OCI-LY7 (cell line): ENCODE measurements at places on chromosomes 12 and 14. TPM values are rescaled to one million over a fixed set of nuclear protein-coding genes. Genes with fewer than 3 reads are reported as not detected.

The POTEG gene
- total RNA-seq = 2.0 and 2.8 TPM in 2 replicates

The KLHDC1 gene
- 0.37 TPM in 1 of 2 replicates, not detected in the other for total RNA-seq

The DCN gene
- total RNA-seq = not detected in 2 replicates

The NFATC4 gene
- 96.6 and 130 TPM in 2 replicates for total RNA-seq

The ARHGAP9 gene
- total RNA-seq = 105 and 111 TPM in 2 replicates

The TPH2 gene
- not detected in 2 replicates for total RNA-seq

The MYO1H gene
- 0.11 and 0.59 TPM in 2 replicates for total RNA-seq

The AKAP5 gene
- total RNA-seq = 0.57 TPM in 2 replicates

- peak; percentile 90 for DNase-seq
These were observed 1319.1 kb downstream of the TMEM121 start for GRCh38 chr14:106845286-106846087.

- DNase-seq = no peak
These were observed 451.8 kb upstream of the TBX3 start for GRCh38 chr12:115135800-115136211.

DNA sequence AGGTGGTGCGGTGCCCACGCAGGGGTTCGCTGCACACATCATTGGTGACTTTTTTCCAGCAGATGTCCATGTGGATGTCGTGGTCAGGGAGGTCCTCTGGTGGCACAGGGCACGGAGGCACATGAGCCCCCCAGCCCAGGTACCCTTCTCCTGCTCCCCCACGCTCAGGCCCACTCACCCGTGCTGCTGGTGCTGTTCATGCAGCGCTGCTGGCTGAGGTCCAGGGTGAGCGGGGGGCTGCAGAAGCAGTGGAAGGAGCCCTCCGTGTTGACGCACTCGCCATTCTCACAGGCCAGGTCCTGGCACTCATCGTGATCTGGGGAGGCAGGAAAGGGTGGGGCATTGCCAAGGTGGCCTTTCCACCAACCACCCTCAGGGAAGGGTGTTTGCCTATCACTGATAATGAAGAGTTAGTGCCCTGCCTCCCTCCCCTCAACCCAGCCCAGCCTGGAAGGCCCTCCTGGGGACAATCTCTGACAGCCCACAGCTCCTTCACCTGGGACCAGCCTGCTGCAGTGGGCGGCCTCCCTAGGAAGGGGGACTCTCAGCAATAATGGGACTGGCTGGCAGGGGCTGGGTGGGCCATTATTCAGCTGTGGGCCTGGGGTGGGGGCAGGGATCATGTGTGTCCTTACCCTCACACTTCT is 9.8 kb downstream of the ISCA2 start:
- DNase-seq = no peak

DNA sequence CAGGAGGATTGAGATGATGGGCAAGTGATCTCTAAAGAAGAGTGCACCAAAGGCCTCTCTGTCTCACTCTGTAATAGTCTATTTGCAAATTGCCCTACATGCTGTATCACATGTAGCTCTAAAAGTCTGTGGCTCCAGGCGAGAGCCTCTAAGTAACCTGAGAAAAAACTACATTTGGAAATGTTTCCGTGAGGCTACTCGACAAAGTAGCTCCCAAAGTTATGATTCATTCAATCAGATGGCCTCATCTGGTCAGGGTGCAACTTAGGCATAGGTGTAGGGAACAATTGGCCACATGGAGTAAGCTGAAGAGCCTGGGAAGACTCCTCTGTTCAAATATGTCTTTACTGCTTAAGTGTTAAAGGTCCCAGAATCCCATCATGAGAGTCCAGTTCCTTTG is 155.4 kb upstream of the PLEKHG7 start:
- no peak for DNase-seq

GRCh38 chr12:30357766-30358490 is 337.7 kb downstream of the IPO8 start:
- no peak for DNase-seq

GRCh38 chr12:27143256-27144069 is 61.1 kb upstream of the C12orf71 start:
- DNase-seq = no peak

- DNase-seq = peak; percentile 55
These were observed 165.4 kb downstream of the DERA start for GRCh38 chr12:16076557-16076956.

- DNase-seq = no peak
These were observed 3.5 kb upstream of the SEL1L start for GRCh38 chr14:81537193-81537592.

DNA sequence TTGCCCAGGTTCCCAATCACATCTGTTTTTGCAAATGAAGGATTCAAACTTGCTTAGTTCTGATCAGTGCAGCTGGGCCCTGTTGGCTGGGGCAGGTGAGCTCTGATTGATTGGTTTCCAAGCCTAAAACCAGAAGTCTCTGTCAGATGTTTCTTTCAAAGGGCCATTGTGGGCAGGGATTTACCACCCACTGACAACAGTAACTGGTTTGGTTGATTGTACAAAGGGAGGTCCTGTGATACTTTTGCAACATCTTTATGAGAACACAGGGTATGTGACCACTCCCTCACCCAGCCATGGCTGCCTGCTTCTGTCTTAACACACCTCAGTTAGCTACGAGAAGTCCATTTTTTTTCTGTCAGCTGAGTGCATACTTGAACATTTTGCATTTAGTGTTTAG is 184.1 kb downstream of the FLRT2 start:
- no peak for DNase-seq

DNA sequence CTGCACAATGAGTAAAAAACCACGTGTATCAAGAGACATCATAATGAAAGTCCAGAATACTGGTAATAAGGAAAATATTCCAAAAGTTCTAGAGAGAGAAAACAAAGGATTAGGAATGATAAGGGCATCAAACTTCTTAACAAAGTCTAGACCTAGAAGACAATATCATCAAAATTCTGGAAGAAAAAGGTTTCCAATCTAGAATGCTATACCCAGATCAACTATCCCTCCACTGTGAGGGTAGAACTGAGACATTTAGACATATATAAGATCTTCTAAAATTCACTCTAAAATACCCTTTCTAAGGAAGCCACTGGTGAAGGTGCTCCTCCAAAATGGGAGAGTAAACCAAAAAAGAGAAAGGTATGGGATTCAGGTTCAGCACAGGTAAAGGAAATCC is 2.9 kb downstream of the C1RL start:
- DNase-seq = no peak

- no peak for DNase-seq
These were observed 367.3 kb upstream of the KITLG start for GRCh38 chr12:88947486-88948043.

DNA sequence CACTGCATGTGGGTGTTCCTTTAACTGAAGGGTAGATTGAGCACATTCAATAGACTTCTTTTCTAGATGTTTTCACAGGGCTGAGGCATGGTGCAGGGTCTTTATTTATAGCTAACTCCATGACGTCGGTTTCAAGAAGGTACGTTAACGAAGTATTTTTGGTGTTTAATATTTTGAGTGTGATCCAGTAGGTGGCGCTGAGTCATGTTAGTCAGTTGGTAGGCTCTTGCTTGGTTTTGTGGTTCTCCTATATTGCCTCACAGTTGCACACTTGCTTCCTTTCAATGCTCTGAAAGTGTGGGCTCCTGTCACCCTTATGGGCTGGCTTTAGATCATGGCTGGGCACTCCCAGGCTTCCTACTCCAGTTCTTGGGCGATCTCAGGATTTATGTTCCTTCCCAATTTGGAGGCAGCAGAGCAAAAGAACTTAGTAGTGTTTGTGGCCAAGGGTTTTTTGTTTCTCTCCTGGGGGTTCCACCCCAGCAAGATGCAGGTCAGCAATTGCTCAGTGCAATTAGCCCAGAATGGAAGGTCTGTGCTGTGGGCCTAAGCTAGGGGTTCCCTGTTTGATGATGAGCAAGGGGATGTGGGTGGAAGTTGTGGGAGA is 471.6 kb upstream of the FOXG1 start:
- DNase-seq = no peak

- DNase-seq = peak; percentile 66
These were observed 329.7 kb downstream of the TMEM121 start for GRCh38 chr14:105855893-105856675.

GRCh38 chr12:116048879-116049278 is 228.6 kb downstream of the MED13L start:
- no peak for DNase-seq

DNA sequence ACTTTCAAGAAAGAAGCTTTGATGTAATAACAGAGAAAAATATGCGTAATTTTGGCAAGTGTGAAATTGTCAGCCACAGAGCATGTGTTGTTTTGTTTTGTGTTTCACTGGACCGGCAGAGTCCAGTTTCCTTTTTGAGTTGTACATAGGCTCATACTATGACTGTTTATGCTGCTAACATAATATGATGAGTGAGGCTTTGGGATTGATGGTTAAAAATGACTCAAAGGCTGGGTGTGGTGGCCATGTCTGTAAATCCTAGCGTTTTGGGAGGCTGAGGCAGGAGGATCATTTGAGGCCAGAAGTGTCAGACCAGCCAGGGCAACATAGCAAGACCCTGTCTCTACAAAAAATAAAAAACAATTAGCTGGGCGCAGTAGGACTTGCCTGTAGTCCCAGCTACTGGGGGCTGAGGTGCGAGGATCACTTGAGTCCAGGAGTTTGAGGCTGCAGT is 487.9 kb downstream of the PCNX1 start:
- DNase-seq = no peak

DNA sequence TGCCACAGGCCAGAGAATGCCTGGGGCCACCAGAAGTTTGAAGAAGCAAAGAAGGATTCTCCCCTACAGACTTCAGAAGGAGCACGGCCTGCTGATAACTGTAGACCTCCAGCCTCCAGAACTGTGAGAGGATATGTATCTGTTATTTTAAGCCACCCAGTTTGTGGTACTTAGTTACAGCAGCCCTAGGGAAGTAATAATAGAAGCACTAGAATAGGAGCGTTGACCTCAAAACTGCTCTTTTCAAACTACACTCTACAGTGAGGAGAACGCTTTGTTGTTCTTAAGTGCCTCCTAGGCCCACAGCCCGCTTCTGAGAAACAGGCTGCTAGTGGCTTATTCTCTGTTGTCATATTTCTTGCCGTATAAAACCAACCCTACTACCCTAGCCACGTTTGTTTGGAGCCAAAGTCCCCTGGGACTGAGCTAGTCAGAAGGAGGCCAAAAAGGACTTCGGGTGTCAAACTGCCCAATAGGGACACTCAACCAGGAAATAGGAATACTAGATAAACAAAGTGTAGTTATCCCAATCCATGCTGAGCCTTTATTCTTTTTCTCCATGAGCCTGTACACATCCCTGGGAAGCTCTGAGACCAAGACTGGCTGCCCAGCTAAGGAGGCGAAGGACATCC is 38.5 kb upstream of the FRS2 start:
- no peak for DNase-seq

DNA sequence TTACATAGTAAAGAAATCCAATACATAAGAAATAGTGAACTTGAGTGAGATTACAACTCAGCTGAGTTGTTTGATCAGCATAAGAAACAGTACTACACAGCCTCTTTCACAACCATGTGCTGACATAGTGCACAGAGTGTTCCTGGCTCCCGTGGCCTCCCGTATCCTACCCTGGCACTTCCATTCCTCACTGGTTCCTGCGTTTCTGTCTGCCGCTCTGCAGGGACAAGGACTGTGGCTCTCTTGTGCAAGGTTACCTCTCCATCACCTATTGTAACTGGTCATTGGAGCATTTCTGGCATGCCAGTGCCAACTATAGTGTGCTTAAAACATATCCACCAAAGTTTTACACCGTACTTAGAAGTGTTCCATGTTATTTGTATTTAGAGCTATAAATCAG is 46.3 kb upstream of the PCED1B start:
- no peak for DNase-seq

GRCh38 chr12:22285846-22286245 is 48.7 kb downstream of the ST8SIA1 start:
- no peak for DNase-seq

DNA sequence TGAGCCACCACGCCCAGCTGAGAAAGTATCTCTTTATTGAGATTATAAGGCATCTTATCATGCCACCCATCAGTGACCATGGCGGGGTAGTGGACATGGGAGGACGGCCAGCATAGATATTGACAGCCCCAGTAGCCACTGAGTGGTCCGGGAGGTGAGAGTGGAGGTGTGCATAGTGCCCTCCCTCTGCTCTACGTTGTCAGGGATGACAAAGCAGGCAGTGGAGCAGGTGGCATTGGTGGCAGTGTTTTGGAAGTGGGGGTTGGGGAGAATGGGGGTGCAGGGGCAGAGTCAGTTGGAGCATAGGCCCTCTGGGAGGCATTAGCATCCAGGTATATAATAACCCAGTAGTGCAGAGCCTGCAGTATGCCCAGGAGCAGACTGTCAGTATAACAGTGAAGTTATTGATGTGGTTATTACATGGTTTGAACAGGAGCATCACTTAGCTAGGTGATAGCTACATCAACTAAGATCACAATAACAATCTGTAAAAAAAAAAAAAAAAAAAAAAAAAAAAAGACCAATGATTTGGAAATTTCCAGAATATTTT is 41.1 kb downstream of the GNG2 start:
- no peak for DNase-seq

GRCh38 chr12:28949184-28949583 is 199.9 kb upstream of the FAR2 start:
- no peak for DNase-seq

GRCh38 chr12:115375186-115375991 is 691.4 kb upstream of the TBX3 start:
- DNase-seq = no peak
